ENCODE measurements at places on chromosomes 5 and 9.
A peak's percentile ranks its signal among the peaks of the same experiment; 100 is the strongest.

GRCh38 chr9:89053301-89053700, 62.0 kb downstream of the S1PR3 start:
- DNase-seq = no peak

DNA sequence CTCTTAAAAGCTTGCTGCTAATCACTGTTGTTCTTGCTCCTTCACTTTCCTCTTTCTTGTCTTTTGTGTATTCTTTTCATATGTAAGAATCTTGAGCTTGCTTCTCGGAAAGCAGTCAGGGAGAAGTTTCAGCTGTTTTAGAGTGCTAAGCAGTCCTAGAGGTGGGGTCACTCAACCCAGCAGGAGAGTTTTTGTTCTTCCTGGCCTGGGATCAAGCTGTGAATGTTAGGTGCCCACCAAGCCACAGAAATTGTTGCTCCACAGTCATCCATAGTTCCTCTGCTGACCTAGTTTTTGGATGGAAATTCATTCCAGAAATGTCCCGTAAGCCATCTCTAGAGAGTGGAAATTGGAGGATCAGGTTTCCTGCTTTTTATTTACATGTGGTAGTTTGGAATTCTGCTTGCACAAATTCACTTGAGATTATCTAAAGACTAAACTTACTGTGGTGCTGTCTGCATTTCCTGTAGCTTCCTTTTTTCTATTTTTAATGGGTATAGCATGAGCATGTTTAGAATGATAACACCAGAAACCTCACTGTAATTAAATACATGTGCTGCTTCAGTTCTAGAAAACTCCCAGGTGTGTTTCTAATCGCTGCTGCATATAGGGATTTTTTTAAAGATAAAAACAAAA, 108.7 kb downstream of the MAST4 start:
- DNase-seq = no peak

DNA sequence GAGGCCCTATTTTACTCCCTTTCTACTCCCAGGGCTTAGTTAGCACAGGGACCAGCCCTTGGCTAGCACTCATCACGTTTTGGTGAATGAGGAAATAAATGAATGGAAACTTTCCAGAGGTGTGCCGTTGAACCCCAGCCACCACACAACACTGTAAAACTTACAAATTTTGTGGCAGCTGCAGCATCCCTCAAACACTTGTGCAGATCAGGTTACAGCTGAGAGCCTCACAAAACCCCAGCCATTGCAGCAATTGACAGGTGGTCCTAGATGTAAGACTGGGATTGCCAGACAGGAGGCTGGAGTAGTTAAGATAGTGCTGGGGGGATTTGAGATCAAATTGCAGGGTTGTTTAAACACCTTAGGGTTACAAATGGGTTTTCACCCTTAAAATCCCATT, 482.2 kb upstream of the KIF2A start:
- DNase-seq = no peak

- no peak for DNase-seq
Measured at GRCh38 chr5:172895549-172895948, 61.5 kb downstream of the ERGIC1 start.

DNA sequence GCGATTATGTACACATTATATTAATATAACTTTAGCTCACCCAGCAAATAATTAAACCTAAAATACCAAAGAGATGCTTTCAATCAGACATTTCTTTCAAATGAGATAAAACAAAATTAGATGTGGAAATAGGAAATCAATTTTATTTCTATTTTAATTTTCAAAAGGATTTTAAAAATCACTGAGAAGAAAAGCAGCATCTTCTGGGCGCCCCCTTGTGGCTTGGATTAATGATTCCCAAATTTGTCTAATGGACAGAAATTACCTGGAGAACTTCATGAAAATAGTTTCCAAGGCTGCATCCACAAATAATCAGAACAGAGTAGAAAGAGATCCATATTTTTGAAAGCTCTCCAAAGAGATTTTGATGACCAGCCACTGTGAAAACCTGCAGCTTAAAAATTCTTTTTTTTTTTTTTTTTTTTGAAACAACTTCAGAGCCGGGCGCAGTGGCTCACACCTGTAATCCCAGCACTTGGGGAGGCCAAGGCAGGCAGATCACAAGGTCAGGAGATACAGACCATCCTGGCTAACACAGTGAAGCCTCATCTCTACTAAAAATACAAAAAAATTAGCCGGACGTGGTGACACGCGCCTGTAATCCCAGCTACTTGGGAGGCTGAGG, 50.9 kb upstream of the CEMIP2 start:
- DNase-seq = no peak

GRCh38 chr5:151697452-151697851, 10.7 kb upstream of the SPARC start:
- no peak for DNase-seq

DNA sequence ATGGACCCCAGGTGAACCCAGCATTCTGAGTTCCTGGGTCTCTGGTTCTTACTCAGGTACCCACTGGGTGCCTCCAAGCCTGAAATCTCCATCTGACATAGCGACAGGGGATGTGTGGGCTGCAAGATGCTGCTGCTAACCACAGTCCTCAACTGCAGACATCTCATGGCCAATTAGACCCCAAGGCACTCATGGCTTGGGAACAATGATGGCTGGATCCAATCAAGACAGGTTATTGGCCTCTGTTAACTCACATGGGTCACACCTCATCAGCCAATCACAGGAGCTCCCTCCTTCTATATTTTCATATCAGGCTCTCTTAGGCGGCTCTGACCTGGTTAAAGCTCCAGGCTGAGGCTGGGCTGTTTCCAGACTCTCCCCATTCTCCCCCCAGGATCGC, 57.0 kb downstream of the CXXC5 start:
- DNase-seq = no peak

- no peak for DNase-seq
Measured at GRCh38 chr9:98045234-98046179, 11.0 kb upstream of the NANS start.

GRCh38 chr9:19496321-19497050, 87.7 kb downstream of the ACER2 start:
- DNase-seq = no peak

DNA sequence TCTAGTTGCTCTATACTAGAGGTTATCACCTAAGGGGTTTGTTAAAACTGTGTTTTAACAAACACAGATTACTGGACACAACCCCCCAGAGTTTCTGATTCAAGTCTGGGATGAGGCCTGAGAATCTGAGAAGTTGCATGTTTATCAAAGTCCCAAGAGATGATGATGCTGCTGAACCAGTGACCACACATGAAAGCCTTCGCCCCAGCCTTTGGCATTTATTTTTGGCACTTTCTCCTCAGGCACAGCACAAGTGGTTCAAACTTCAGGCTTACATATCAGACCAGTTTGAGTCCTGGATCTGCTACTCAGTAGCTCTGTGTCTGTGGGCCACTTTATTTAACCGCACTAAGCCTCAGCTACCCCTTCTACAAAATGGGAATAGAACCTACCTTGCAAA, 407.2 kb upstream of the PIK3R1 start:
- peak; percentile 73 for DNase-seq

DNA sequence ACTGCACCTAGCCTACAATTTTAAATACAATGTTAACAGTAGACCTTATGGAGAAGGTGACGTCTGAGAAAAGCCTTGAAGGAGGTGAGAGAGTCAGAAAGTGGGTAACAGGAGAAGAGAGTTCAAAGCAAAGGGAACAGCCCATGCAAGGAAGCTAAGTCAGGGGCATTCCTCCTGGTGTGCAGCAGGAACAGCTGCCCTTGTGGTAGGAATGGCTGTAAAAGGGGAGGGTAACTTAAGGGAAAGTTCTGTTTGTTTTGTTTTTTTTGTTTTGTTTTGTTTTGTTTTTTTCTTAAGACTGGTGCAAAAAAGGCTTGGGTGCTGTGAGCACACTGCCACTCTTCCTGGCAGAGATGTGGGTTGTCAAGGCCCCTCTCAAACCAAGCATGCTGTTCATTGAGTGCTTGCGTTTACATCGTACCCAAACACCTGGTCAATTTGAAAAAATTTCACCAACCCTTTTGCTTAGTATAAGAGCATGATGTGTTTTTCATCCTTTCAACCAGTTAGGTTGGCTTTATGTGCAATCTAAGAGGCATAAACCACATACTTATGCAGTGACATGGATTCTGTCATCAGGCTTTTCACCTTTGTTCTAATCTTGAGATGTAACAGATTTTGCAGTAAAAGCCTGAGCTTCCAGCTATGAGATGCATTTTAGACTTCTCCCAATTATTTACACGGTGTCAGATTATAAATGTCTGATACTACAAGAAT, 279.7 kb downstream of the GLIS3 start:
- no peak for DNase-seq

- no peak for DNase-seq
Measured at GRCh38 chr5:58076483-58077257, 383.2 kb downstream of the PLK2 start.

DNA sequence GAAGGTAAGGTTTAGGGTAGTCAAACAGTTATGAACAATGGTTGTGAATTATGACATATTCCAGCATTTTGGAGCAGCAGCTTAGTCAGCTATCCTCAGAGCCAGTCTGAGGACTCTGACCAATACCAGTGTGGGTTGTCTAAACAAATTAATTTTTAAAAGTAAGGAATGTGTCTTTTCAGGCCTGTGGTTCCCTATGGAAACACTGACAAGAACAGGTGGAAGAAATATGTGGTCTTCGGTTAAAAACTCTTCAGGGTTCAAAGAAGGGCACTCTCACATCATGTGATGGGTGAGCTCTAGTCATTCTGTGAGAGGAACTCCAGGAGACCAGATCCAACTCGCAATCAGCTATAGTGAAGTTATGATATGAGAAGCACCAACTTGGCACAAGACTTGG, 33.5 kb upstream of the ALDOB start:
- no peak for DNase-seq

- DNase-seq = no peak
Measured at GRCh38 chr9:10230512-10230911, 382.3 kb downstream of the PTPRD start.

Data from left lobe of liver (tissue), 2 donors.